ENCODE measurements at places on chromosomes 5 and 9. TPM values are rescaled to one million over a fixed set of nuclear protein-coding genes. Genes with fewer than 3 reads are reported as not detected.
A peak's percentile ranks its signal among the peaks of the same experiment; 100 is the strongest.

DNA sequence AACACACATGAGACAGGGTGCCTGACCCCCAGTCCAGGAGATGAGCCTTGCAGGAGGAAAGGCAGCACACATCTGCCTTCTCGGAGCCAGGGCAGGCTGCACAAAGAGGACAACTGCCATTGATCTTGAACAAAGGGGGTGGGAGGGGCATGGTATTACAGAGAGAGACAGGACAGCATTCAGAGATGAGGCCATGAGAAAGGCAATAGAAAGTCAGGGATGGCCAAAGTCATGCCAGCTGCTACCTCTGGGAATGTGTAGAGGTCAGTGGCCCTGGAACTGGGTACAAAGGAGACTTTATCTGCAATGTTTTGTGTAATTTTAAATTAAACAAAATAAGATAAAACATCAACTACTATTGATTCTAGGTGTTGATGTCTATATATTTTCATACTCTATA is 43.2 kb downstream of the WDR36 start:
- no peak for DNase-seq

DNA sequence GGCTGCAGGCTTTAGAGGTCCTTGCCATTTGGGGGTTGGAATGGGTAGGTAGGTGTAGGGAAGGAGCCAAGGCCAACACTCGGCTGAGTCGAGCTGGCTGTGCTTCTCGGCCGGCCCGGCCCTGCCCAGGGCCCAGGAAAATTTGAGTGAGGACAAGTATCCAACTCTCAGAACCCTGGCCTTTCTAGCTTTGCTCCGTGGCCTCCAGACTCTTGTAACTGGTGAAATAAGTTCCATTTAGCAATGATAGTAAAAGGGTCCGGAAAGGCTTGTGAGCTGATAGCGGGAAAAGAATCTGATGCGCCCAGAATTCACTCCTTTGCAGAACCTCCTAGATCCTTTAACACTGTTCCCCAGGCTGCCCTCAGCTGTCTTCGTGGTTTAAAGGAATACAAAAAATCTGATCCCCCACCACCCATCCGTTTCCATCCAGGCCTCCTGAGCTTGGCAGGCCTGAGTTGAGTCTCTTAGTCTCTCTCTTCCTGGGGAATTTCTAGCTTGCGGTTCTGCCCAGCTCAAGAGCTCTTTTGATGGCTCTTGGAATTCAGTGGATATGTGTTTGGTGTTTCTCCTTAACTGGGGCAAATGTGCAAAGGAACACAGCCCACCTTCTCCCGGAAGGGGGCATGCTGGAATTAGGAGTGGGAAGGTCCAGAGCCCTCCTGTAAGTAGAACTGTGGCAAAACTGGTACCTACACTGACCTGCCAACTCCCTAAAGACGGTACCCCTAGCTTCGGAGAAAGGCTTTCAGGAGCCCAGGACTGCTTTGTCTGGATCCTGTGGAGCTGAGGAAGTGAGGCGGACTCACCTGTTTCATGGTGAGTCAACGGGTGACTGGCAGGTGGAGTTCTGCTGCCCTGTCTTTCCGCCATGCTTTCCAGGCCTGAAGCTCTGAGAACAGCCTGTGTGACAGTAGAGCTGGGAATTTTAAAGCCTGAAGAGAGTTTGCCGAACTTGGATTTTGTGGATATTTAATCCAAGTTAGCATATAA is 1.7 kb downstream of the DMRT3 start:
- no peak for DNase-seq

ST8SIA4 gene
- total RNA-seq, result 15.6 TPM

- DNase-seq, result no peak
Measured at GRCh38 chr5:14588145-14588544, 6.6 kb downstream of the OTULINL start.

- DNase-seq, result no peak
Measured at GRCh38 chr5:9667906-9668305, 37.8 kb upstream of the TAS2R1 start.

GRCh38 chr9:128920381-128921058 is at the start of gene PHYHD1:
TSS of gene PHYHD1 (plus strand) at chr9:128920982. CDS start at chr9:128922324, 1,342 bp downstream.
- DNase-seq, result peak; percentile 85

DNA sequence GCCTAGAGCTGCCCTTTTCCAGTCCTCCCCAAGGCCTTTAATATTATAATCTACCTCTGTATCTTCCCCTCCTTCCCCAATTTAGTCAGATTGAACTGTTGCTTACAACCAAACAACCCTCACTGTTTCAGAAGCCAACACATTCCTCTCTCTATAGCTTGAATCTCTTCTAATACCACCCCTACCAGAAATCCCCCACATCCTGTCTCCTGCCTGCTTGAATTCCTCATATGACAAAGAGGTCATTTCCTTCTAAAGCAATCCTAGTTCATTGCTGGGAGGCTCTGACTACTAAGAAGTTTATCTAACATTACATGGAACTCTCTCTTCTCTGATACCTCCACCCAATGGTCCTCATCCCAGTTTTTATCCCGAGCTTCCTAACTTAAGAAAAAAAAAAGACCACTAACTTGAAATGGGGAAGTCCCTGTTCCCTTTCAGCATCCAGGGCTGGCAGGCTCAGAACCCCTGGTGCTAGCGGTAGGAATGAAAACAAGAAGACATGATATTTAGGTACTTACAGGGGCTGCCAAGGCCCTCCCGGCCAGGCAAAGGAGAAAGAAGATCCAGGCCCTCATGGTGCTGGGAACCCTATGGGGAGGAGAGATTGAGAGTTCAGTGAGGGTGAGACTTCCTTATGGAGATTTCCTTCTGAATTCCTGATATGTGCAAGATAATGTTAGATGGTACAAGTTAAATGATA is 11.0 kb downstream of the SPARC start:
- no peak for DNase-seq

GRCh38 chr5:177479774-177480173 is 6.3 kb upstream of the DBN1 start:
- no peak for DNase-seq

DNA sequence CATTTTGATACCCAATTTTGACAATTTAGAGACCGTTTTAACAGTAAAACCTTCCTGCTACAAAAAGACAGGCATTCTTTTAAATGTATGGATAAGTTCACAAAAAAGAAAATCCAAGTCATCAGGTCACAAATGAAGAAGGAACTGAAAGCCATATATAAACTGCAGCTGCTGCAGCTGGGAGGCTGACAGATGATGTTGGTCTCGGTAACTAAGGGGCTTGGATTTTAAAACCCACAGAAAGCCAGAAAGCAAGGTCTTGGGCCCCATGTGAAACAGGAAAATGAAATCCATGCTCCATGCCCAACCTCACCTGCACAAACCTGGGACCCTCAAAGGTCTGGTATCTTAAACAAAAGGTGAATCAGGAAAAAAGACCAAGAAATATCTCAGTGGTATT is 15.7 kb upstream of the C5orf34 start:
- no peak for DNase-seq

HAND1 gene
- not detected for total RNA-seq

ORM2 gene
- total RNA-seq, result not detected

DNA sequence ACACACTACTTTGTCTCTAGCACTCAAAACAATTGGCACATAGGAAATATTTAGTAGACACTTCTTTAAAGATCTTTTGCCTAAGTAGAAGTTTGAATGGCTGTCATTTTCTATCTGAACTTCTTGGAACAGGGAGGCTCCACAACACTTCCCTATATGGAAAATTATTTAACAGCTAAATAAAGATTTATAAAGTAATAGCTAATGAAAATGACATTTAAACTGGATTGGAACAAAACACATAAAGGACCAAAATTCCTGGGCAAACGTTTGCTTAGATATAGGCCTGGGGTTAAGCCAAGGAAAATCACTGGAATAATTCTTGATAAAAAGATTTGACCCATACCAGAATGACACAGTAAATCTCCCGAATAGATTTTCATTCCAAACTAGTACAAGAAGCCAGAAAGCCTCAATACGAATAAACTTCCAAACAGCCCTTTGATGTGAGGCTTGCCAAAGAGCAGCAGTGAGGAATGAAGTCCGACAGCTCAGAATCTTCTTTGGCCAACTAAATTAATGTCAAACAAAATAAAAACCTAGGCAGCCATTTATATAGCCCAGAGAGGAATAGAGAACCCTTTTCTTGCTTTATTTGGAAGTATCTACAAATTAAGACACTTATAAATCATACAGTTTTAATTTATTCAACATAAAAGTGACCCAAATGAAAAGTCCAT is 20.3 kb upstream of the RNF180 start:
- no peak for DNase-seq

SPATA31D4 gene
- not detected for total RNA-seq

TMEM171 gene
- not detected for total RNA-seq

GRCh38 chr5:179333796-179334761 is 11.2 kb downstream of the ADAMTS2 start:
- peak; percentile 44 for DNase-seq

GRCh38 chr5:106833517-106833916 is 837.2 kb downstream of the EFNA5 start:
- DNase-seq, result no peak

GRCh38 chr9:87201351-87201751 is 254.0 kb upstream of the GAS1 start:
- no peak for DNase-seq

DNA sequence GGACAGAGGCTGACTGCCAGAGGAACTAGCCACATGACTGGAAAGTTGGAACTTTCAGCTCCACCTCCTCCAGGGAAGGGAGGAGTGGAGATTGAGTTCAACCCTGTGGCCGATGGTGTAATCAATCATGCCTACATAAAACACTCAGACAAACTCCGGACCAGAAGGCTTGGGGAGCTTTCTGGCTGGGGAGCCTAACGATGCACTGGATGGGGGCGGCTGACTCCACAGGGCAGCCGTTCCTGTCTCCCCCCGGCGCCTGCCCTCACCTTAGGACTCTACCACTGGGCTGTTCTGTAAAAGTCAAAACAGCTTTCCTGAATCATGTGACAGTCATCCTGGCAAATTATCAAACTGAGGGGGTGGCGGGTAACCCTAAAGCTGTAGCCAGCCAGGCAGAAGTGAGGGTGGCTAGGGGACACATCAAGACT is 58.0 kb downstream of the GOLM1 start:
- no peak for DNase-seq

- DNase-seq, result no peak
Measured at GRCh38 chr9:16982780-16983310, 112.4 kb upstream of the BNC2 start.

FBP1 gene
- total RNA-seq, result 6.6 TPM

GRCh38 chr9:16828340-16829281 is 41.9 kb downstream of the BNC2 start:
- peak; percentile 76 for DNase-seq

DNA sequence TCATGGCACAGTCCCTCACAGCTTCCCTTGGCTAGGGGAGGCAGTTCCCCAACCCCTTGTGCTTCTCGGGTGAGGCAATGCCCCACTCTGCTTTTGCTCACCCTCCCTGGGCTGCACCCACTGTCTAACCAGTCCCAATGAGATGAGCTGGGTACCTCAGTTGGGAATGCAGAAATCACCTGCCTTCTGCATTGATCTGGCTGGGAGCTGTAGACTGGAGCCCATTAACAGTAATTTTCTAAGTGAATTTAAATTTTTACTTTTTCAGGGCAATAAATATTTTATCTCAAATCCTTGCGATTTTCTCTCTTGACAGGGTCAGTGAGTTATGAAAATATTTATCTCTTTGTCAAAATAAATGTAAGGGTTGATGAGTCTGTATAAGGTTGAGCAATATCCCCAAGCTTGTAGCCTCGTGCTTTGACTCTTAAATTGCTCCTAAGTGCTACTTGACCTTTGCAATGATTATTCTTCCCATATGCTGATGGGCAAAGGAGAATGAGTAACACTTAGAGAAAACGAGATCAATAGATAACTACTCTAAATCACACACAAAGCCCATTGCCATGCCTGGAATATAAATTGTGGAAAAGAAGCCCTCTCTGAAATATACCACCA is 82.1 kb upstream of the MOCS2 start:
- DNase-seq, result no peak

DNA sequence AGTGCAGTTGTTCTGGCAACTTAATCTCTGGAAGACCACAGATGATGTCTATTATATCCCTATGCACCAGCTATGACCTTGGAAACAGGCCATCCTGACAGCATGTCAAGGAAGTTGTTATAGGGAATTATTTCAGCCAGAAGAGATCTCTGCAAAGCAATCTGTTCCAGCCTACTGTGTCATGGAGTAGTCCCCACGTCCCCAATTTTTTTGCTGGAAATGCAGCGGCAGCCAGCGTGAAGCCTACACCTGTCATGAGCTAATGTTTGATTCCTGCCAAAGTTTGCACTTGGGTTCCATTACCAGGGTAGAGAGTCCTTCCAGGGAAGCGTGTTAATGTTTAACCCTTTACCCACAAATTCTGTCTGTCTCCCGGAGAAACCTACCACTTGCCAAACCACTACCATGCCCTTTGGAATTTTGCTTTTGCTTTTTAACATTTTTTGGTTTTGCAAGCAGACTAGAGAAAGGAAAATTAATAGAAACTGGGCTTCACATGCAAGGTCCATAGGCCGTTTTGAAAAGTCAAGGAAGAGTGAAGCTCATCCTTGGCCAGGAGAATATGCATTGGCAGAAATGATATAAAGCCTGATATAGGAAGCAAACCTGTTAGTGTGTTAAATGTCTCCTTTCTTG is 174.9 kb upstream of the SPRY4 start:
- no peak for DNase-seq

PPP2CA gene
- total RNA-seq, result 72.4 TPM

DNA sequence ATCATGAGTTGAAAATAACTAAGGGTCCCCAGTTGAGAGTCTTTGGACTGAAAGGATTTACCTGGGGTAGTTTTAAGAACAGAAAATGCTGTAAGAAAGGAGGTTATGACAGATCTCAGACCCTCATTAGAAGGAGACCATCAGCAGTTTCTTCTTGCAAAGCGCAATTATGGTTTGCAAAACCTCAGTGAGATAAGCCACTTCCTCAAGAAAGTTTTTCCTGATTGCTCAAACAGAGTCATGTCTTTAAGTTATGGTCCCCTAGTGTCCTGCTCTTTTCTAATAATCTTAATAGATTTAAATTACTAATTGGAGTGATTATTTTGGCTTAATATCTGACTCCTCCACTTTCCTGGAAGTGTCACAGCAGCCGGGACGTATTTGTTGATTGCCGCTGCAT is 293.2 kb upstream of the KLF4 start:
- DNase-seq, result no peak

DNA sequence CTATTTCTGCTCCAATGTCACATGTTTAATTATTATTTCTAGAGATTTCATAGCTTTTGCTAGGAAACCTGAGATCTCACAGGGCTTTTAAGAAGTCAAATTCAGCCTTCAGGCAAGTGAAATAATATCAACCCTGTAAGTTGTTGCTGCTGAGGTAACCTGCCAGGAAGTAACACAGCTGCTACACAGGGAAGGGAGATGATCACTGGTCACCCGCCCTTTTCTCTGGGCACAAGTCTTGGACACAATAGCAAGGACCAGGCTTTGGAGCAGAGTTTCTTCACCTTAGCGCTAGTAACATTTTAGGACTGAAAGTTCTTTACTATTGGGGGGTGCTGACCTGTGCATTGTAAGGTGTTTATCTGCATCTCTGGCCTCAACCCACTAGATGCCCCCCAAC is 50.1 kb downstream of the PTTG1 start:
- no peak for DNase-seq

DNA sequence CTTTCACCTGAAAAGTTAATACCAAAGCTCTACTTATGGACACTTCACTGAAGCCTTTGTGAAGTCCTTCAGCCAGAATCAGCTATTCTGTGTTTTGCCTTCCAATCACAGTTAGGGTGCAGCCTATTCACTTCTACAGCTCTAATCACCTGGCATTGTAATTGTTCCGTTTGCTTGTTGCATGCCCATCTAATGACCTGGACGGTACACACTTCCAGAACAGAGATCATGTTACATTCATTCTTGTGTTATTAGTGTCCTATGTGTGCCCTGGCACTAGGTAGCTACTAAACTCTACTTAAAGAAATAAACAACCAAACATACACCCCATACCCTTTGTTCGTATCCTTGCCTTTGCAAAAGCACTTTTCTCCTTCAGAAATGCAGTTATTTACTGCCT is 1162.9 kb upstream of the WWC1 start:
- no peak for DNase-seq

- DNase-seq, result no peak
Measured at GRCh38 chr5:148623741-148624140, 30.6 kb downstream of the HTR4 start.
